SK-N-MC (cell line): ENCODE measurements at places on chromosomes 2 and 18.

GRCh38 chr2:27765621-27766286, 5.8 kb upstream of the MRPL33 start:
- no peak for DNase-seq

DNA sequence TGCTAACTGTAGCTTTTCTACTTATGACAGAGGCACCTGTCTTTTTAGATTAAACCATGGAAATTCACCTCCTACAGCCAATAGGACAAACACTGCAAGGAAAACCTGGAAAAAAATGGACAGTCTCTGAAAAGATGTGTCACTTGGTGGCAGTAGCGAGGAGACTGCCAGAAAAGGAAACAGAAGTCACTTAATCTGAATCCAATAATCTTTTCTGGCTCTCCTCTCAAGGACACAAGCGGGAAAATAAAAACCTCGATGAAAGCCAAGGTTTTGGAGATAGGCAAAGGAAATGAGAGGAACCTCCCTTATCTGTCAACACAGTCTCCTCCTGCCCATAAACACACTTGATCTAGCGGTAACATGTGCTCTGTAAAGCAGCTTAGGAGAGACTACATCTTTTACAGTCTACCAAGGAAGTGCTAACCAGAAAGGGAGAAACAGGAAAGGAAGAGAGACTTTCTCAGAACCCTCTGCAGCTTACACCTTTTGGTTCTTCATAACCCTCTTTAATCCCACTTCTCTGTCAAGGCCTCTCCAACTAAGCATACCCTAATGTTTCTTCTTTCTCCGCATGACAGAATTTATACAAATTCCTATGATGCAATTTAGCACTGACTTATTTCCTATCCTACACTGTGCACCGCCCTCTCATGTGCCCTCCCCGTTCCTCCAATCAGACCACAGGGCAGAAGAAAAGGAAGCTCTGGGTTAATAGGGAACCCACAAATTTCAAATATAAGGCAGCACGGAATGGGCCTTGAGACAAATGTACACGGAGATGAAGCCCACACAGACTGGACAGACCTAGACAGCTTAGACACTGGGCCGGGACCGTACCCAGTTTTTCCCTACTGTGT, 52.8 kb downstream of the CLASP1 start:
- DNase-seq = no peak

- DNase-seq = no peak
Measured at GRCh38 chr2:181334158-181334826, 122.9 kb upstream of the ITGA4 start.

- DNase-seq = no peak
Measured at GRCh38 chr2:169828141-169828811, 1.0 kb downstream of the UBR3 start.

- no peak for DNase-seq
Measured at GRCh38 chr2:217047209-217047608, 187.3 kb upstream of the TNP1 start.
